Activated naive CD4-positive, alpha-beta T cell treated with anti-CD3 and anti-CD28 coated beads, Interleukin-2, amount 50 U/mL, for 72 hours (primary cell): ENCODE measurements at places on chromosomes 5 and 9. TPM values are rescaled to one million over a fixed set of nuclear protein-coding genes. Genes with fewer than 3 reads are reported as not detected.

The CBY3 gene
- total RNA-seq: not detected

The PCA3 gene
- not detected for total RNA-seq

The ENC1 gene
- 0.99 TPM for total RNA-seq

The TEK gene
- total RNA-seq: not detected

The ZNF367 gene
- total RNA-seq: 42.6 TPM

The FIBCD1 gene
- total RNA-seq: not detected

The GARNL3 gene
- total RNA-seq: 5.4 TPM

The SH3GL2 gene
- total RNA-seq: not detected

The LYSMD3 gene
- 18.1 TPM for total RNA-seq

The LYRM7 gene
- 17.7 TPM for total RNA-seq

The INSYN2B gene
- total RNA-seq: not detected

The VCAN gene
- total RNA-seq: 0.04 TPM

The BNIP1 gene
- total RNA-seq: 31.4 TPM

The SMIM32 gene
- total RNA-seq: not detected

The PCDHGC4 gene
- total RNA-seq: not detected

The SPIN1 gene
- total RNA-seq: 20.5 TPM

The ADAMTS16 gene
- not detected for total RNA-seq

The RLN2 gene
- 2.4 TPM for total RNA-seq

The CCDC187 gene
- 0.02 TPM for total RNA-seq

The GABRA6 gene
- total RNA-seq: not detected

The PCDHGB5 gene
- total RNA-seq: not detected

The IL4 gene
- not detected for total RNA-seq

The TNFSF15 gene
- total RNA-seq: 0.43 TPM

The RNF183 gene
- total RNA-seq: not detected

The TIMD4 gene
- 8.4 TPM for total RNA-seq

The PCDHGB1 gene
- not detected for total RNA-seq

The ZFP2 gene
- 0.50 TPM for total RNA-seq

The TXNDC8 gene
- not detected for total RNA-seq

The EPB41L4B gene
- total RNA-seq: not detected

The CRHBP gene
- total RNA-seq: 0.16 TPM

The BARHL1 gene
- not detected for total RNA-seq

The FBXO4 gene
- 21.0 TPM for total RNA-seq

The DMRT3 gene
- total RNA-seq: not detected
